ENCODE measurements at places on chromosomes 1 and 21.

- DNase-seq, result no peak
Measured at GRCh38 chr1:40984066-40984465, 4.6 kb downstream of the CTPS1 start.

GRCh38 chr1:21334214-21335087 is 44.2 kb upstream of the ECE1 start:
- peak; percentile 94 for DNase-seq

GRCh38 chr1:55214934-55215193 is 300 bp downstream of the USP24 start:
- DNase-seq, result peak; percentile 66

GRCh38 chr1:92804721-92805201 is 19.9 kb upstream of the EVI5 start:
- DNase-seq, result peak; percentile 17

DNA sequence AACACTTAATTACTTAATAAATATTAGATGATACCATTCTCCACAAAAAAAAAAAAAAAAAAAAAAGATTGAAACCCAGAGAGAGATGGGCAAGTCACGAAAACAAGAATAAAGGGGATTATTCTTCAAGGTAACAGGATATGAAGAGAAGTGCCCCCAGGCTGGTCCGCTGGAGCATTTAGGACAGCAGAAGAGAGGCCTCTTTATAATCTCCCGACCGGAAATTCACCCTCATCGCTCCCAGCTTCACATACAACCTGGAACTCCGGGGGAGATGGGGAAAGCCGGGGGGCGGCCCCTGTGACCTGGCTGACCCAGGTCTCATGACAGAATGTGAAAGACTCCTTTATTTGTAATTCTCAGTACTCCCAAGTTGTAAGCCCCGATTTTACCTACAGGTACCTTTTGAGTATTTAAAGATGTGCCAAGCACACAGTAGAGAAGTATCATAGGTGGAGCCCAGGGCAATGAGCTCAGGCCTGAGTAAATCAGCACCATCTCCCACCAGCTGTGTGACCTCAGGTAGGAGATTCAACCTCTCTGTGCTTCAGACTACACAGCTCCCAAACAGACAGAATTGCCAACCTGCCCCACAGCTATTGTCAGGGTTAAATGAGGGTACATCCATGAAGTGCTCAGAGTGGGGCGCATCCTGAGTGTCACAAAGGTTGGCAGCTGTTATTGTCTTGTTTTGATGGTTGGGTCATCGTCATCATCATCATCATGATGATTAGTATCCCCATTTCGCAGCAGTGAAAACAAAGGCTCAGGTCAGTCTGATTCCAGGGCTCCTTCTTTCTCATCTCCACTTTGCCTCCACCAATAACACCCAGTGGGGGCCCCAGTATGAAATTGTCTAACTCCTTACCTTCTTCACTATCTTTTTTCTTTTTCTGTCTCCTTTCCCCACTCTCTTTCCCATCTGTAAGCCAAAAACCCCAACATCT is 148.4 kb downstream of the PSMG1 start:
- DNase-seq, result no peak

Measured in ascending aorta (tissue), 2 donors.